ENCODE measurements at places on chromosomes 6 and 20.

DNA sequence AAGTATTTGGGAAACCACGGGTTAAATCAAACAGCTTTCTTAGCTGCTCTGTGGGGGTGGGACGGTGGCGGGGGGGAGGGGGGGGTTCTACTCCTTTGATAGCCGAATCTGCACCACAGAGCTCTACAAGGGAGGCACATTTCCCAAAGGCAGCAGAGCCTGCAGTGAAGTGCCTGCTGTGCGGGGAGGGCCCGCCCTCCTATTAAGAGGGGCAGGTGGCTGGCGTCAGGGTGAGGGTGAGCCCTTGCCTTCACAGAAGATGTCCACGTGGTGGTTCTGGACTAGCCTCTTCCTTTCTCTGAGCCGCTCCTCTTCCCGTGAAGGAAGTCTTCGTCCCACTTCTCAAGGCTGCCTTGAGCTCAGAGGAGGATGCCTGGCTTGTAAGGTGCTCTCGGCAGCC, 174.9 kb upstream of the THBS2 start:
- DNase-seq: no peak

- DNase-seq: no peak
Measured at GRCh38 chr6:62971976-62972658, 239.2 kb upstream of the FKBP1C start.

DNA sequence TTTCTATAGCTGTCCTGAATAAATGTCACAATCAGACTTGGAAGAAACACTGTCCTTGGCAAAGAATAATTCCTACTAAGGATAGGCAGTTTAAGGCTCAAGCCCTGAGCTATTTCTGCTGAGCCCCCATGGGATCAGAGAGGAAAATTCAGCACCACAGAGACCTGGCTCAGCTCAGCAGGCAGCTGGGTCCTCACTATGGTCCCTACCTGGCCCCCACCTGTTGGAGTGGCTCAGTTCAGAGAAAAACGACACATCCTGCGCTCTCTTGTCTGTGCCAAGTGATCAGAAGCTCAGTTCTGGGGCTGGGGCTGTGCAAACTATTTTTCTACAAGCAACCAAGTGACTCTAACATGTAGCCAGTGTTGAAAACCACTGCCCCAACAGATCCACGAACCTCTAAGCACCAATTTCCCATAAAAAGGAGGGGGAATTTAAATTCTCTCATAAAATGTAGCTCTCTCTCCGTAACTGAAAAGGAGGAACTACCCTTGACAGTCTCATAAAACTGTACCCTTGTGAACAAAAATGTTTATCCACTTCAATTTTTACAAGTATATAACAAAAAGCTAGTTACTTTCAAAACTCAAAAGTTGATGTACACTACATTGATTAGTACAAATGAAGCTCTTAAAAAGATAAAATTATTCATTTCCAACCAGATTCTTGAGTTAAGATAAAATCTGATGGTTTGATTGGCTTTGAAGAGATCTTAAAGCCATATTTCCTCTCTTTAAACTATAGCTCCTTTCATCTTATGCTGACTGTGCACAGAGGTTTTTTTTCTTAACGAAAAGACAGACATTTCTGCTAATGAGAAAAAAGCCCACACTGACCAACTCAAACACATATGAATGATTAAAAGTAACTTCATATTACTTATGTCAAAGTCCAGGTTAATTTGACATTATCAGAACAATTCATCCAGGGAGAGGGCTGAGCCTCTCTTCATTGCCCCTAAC, 52.0 kb downstream of the KIF13A start:
- DNase-seq: no peak

GRCh38 chr20:10255846-10256245, 37.2 kb downstream of the SNAP25 start:
- no peak for DNase-seq

- no peak for DNase-seq
Measured at GRCh38 chr20:48196486-48196885, 411.2 kb upstream of the SULF2 start.

- DNase-seq: no peak
Measured at GRCh38 chr20:62561948-62562347, 80.4 kb upstream of the SLCO4A1 start.

- DNase-seq: peak; percentile 43
Measured at GRCh38 chr6:1436334-1437306, 47.2 kb downstream of the FOXF2 start.

- DNase-seq: no peak
Measured at GRCh38 chr20:4560667-4561066, 161.0 kb upstream of the PRND start.
